ENCODE measurements at places on chromosomes 5 and 9.

DNA sequence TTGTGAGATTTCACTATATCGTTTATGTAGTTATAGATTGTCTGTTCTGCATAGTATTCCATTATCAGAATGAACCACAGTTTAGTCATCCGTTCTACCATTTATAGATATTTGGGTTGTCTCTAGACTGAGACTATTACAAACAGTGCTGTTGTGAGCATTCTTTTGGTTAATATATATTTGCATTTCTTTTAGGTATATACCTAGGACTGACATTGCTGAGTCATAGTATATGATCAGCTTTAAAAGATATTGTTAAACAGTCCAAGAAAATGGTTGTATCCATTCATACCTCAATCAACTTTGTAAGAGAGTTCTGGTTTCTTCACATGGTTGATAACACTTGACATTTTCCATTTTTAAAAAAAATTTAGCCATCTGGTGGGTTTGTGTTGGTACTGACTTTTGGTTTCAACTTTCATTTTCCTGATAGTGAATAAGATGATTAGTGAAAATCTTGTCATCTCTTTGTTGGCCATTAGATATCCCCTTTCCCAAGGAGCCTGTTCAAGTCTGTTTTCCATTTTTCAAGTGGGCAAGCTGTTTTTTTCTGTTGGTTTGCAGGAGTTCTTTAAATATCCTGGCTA lies 22.9 kb upstream of the ADAM19 start:
- no peak overlapping the region for H3K4me3 ChIP-seq
- no peaks in the 10 kb centered on the region for H3K36me3 ChIP-seq
- no peak overlapping the region for H3K27ac ChIP-seq
- no peaks in the 10 kb centered on the region for H3K27me3 ChIP-seq
- H3K4me1 ChIP-seq: no peaks in the 10 kb centered on the region
- DNase-seq: no peak

GRCh38 chr5:168770996-168771395 lies 191.8 kb upstream of the PANK3 start:
- no peaks in the 10 kb centered on the region for H3K27me3 ChIP-seq
- DNase-seq: no peak
- no peaks in the 10 kb centered on the region for H3K36me3 ChIP-seq
- H3K27ac ChIP-seq: no peak overlapping the region
- H3K4me3 ChIP-seq: no peak overlapping the region
- peaks cover 2% of the 10 kb centered on the region for H3K4me1 ChIP-seq

GRCh38 chr5:177427211-177427822 lies 841 bp downstream of the GRK6 start:
- peaks cover 55% of the 10 kb centered on the region for H3K4me1 ChIP-seq
- no peaks in the 10 kb centered on the region for H3K36me3 ChIP-seq
- H3K27ac ChIP-seq: peak overlapping the region; percentile 88
- H3K4me3 ChIP-seq: peak overlapping the region; percentile 89
- DNase-seq: no peak

- DNase-seq: no peak
- no peak overlapping the region for H3K27ac ChIP-seq
- no peaks in the 10 kb centered on the region for H3K4me1 ChIP-seq
- no peak overlapping the region for H3K4me3 ChIP-seq
Measured at GRCh38 chr5:106399391-106399790, 1271.3 kb downstream of the EFNA5 start.

GRCh38 chr9:73667749-73668148 lies 516.1 kb downstream of the ANXA1 start:
- H3K27ac ChIP-seq: no peak overlapping the region
- no peaks in the 10 kb centered on the region for H3K36me3 ChIP-seq

DNA sequence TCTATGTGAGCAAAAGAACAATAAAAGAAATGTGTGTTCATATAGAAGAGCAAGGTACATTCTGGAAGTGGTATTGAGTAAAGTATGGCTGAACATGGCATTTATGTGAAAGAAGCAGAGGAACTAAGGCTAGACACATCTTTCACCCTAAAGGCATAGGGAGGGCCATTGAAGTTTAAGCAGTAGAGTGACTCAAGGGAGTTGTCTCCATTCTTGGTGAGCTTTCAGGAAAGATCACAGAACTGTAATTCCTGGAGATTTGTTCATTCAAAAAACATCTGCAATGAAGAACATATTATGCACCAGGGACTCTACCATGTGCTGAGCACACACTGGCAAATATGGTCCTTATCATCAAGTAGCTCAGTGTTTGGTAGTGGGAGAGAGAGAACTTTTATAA lies 24.8 kb upstream of the HTR1A start:
- no peaks in the 10 kb centered on the region for H3K4me1 ChIP-seq
- no peaks in the 10 kb centered on the region for H3K27me3 ChIP-seq
- no peak overlapping the region for H3K4me3 ChIP-seq
- no peaks in the 10 kb centered on the region for H3K36me3 ChIP-seq
- DNase-seq: no peak

DNA sequence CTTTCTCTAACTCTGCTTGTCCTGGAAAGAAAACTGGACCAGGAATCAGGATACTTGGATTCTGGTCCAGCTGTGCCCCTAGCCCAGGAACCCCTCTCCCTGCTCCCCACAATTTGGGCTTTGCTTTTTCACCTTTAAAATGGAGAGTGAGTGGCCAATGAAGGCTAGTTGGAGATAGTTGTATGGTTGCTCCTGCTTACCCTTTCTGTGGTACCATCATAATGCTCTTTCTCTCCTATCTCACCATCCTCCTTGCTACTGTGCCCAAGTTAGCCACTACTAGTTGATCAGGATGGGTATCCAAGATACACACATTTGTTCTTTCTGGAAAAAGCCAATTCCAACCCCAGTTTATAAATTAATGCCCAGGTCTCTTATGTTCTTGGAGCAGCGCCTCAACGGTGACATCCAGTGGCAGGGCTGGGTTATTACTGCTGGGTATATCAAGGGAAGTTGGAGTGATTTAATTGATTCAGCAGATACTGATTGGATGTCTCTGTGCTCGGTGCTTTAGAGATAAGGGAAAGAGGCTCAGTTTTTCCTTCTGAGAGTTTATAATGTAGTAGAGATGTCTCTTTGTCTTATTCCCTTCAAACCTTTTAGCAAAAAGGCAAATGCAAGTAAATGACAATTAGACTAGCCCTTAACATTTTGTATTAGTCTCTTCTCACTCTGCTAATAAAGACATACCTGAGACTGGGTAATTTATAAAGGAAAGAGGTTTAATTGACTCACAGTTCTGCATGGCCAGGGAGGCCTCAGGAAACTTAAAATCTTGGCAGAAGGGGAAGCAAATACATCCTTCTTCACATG lies 38.5 kb downstream of the FAXDC2 start:
- no peak overlapping the region for H3K27ac ChIP-seq
- H3K4me3 ChIP-seq: no peak overlapping the region
- no peaks in the 10 kb centered on the region for H3K27me3 ChIP-seq

DNA sequence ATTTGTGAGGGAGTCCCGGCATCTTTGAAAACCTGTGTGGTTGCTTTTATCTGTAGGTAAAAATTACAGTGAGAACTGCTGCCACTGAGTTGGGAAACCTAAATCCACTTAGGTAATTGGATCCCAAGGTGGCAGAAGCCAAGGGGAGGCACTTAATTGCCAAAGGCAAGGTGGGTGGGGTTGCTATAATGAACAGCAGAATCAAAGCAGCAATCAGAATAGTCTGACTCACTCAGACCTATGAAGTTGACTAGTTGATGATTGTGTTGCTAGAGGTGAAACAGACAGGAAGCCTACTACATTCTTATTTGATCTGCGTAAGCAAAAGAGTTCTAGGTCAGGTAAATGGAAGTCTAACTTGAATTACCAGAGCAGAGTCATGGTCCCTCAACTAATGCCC lies 17.3 kb upstream of the BICD2 start:
- H3K27me3 ChIP-seq: no peaks in the 10 kb centered on the region
- no peak overlapping the region for H3K4me3 ChIP-seq
- DNase-seq: no peak
- peak overlapping the region; percentile 47 for H3K27ac ChIP-seq

DNA sequence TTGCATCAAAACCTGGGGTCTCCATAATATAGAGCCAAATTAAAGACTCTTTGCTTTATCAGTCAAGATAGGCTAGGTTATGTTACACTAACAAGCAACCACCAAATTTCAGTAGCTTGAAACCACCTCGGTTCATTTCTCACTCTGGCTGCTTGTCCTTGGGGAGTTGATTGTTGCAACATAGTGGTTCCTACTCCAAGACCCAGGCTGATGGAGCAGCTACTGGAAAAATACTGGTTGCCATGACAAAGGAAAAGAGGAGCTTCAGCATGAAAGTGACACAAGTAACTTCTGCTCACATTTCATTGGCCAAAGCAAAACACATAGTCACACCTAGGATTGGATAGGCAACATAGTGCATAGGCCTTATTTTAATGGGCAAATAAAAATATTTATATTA lies 18.5 kb upstream of the RCL1 start:
- no peak overlapping the region for H3K4me3 ChIP-seq
- no peaks in the 10 kb centered on the region for H3K4me1 ChIP-seq
- no peak overlapping the region for H3K27ac ChIP-seq
- H3K36me3 ChIP-seq: no peaks in the 10 kb centered on the region

GRCh38 chr9:131621551-131622358 lies 76.4 kb downstream of the PRRT1B start:
- H3K27ac ChIP-seq: no peak overlapping the region
- no peaks in the 10 kb centered on the region for H3K36me3 ChIP-seq
- peaks cover 26% of the 10 kb centered on the region for H3K4me1 ChIP-seq
- no peaks in the 10 kb centered on the region for H3K27me3 ChIP-seq
- DNase-seq: no peak

GRCh38 chr5:171617817-171618591 lies 167.6 kb upstream of the SMIM23 start:
- H3K27ac ChIP-seq: no peak overlapping the region
- no peaks in the 10 kb centered on the region for H3K4me1 ChIP-seq
- no peak for DNase-seq
- no peaks in the 10 kb centered on the region for H3K36me3 ChIP-seq

DNA sequence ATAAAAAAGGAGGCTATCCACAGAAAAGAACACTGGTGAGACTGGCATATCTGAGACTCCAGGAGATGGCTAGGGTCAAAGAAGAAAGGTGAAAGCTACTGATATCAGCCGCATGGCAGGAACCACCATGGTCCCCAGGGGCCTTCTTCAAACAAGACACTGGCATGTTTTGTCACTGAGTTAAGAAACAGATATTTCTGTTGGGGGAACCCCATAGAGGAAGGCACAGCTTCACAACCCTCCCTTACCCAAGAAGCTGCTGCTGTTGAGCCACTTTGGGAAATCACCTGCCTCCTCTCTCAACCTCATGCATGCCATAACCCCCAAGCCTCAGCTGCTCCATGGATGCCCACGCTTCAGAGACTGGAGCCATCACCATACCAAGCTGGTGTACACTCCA lies 13.3 kb upstream of the BTNL3 start:
- H3K27me3 ChIP-seq: no peaks in the 10 kb centered on the region
- no peak overlapping the region for H3K27ac ChIP-seq
- H3K4me1 ChIP-seq: no peaks in the 10 kb centered on the region

DNA sequence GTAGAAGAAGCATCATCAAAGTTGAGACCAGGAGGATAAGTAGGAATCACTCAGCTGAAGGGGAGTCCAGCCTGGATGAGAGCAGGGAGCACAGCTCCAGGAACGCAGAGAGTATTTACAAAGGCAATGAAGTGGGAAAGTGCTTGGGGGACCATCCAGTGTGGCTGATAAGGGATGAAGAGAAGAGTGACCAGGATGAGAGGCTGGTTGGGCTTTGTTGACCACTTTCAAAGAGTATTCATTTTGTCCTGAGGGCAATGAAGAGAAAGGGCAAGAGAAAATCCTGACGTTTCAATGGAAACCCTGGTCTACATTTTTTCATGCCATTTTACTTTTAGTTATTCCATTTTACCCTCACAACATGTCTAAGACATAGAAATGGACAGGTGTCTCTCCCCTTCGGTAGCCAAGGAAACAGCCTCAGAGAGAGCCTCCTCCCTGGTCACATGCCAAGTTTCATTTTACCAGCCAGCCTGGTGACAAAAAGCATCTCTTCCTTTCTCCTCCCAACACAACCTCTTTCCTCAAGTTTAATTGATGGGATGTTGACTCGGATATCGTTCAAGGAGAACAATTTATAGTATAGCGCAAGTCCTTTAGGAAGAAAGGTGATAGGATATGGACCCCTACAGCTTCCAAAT lies 492.7 kb upstream of the CLINT1 start:
- no peaks in the 10 kb centered on the region for H3K36me3 ChIP-seq
- H3K4me1 ChIP-seq: no peaks in the 10 kb centered on the region
- no peak overlapping the region for H3K4me3 ChIP-seq
- H3K27ac ChIP-seq: no peak overlapping the region
- no peaks in the 10 kb centered on the region for H3K27me3 ChIP-seq

- no peaks in the 10 kb centered on the region for H3K4me1 ChIP-seq
- no peaks in the 10 kb centered on the region for H3K27me3 ChIP-seq
- no peak overlapping the region for H3K27ac ChIP-seq
- peaks cover 4% of the 10 kb centered on the region for H3K36me3 ChIP-seq
Measured at GRCh38 chr5:180301253-180301652, 9.4 kb upstream of the MAPK9 start.

- no peaks in the 10 kb centered on the region for H3K36me3 ChIP-seq
- no peak overlapping the region for H3K27ac ChIP-seq
- no peak overlapping the region for H3K4me3 ChIP-seq
- no peak for DNase-seq
- H3K4me1 ChIP-seq: no peaks in the 10 kb centered on the region
- H3K27me3 ChIP-seq: no peaks in the 10 kb centered on the region
Measured at GRCh38 chr9:3238236-3238635, 287.6 kb downstream of the RFX3 start.

DNA sequence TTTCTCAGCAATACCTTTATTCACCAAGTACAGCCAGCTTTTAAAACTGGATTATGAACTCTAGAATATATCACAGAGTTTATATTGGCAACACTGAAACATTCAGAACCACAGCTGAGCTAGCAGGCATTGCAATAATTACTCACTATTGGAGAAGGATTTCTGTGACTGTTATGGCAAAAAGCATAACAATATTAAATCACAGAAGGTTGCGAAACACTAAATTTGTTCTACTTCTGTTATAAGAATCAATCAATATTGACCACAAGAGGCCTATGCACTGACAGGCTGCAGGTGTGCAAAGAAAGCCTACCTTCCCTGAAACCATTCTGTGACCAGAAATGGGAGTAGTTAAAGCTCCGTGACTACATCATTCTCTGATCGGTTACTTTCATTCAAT lies 59.2 kb downstream of the AP3B1 start:
- H3K4me1 ChIP-seq: no peaks in the 10 kb centered on the region
- no peak overlapping the region for H3K4me3 ChIP-seq
- H3K27me3 ChIP-seq: no peaks in the 10 kb centered on the region
- no peak overlapping the region for H3K27ac ChIP-seq
- H3K36me3 ChIP-seq: no peaks in the 10 kb centered on the region
- no peak for DNase-seq

DNA sequence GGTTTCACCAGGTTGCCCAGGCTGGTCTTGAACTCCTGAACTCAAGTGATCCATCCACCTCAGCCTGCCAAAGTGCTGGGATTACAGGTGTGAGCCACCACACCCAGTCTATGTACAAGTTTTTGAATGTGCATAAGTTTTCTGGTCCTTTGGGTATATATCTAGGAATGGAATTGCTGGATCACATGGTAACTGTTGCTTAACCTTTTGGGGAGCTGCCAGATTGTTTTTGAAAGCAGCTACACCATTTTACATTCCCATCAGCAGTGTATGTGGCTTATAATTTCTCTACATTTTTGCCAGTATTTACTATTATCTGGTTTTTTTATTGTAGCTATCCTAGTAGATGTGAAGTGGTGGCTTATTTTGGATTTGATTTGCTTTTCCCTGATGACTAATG lies 8.9 kb upstream of the LNPEP start:
- H3K4me3 ChIP-seq: no peak overlapping the region
- no peak for DNase-seq
- no peaks in the 10 kb centered on the region for H3K36me3 ChIP-seq
- no peaks in the 10 kb centered on the region for H3K4me1 ChIP-seq
- H3K27ac ChIP-seq: no peak overlapping the region

Data from vagina (tissue), 2 donors.